ENCODE measurements at places on chromosomes 2 and 18. TPM values are rescaled to one million over a fixed set of nuclear protein-coding genes. Genes with fewer than 3 reads are reported as not detected.

- H3K4me3 ChIP-seq = no peak overlapping the region
- no peaks in the 10 kb centered on the region for H3K27me3 ChIP-seq
- H3K4me1 ChIP-seq = no peaks in the 10 kb centered on the region
These were observed 213.0 kb upstream of the RAB6C start for GRCh38 chr2:129766374-129766993.

DNA sequence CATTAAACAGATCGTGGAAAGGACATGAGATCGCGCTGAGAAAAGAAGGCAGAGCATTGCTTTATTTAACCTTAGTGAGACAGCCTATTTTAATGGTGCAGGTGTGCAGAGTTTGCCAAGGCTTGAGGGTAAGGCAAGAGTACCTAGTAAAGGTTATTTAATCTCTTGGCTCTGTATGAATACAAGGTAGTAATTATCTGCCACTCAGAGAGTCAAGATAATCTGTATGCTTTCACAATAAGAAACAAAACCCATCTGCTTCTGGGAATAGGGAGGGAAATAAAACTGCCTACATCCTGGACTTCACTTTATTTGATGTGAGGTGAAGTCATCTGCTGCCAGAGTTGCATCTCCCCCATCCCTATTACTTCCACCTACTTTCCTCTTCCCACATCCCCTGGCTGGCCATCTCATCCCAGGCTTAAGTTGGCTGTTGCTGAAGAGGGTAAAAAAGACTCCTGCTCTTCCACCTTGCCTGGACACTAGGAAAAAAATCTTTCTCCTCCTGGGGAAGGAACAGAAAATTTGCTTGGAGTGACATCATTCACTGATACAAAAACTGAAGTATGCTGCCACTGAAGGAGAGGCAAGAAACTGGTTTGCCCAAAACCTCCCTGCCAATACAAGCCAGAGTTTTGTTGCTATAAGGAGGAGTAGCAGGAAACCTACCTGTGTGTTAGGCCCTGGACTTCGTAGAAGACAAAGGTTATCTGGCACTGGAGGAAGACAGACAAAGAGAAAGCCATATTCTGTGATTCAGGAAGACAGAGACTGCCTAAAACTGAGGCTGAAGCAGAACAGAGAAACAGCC is 35.8 kb upstream of the ARHGAP25 start:
- H3K27me3 ChIP-seq = peaks cover 3% of the 10 kb centered on the region
- DNase-seq = no peak
- no peak overlapping the region for H3K27ac ChIP-seq

- no peak overlapping the region for H3K27ac ChIP-seq
- H3K4me3 ChIP-seq = no peak overlapping the region
- no peaks in the 10 kb centered on the region for H3K36me3 ChIP-seq
- H3K27me3 ChIP-seq = no peaks in the 10 kb centered on the region
These were observed 4.9 kb upstream of the STK11IP start for GRCh38 chr2:219592736-219593135.

- H3K27me3 ChIP-seq = no peaks in the 10 kb centered on the region
- H3K36me3 ChIP-seq = no peaks in the 10 kb centered on the region
These were observed 361.2 kb downstream of the RND3 start for GRCh38 chr2:150126143-150126740.

DNA sequence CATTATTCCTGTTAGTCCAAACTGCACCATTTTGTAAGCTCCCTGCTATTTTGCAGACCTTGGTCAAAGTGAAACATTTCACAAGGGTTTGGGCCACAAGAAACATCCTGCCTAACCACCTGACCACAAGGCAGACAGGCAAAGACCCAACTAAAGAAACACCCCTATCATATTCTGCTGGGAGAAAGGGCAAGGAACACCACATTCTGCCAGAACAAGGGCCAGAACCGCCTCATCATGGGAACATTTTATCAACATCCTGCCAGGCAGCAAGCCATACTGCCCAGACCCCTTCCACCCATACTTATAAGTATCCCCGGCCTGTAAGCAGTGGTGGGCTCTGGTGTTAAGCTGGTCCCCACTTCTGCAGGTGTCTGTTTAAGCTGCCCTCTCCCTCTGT is 12.0 kb upstream of the RAB31 start:
- no peak overlapping the region for H3K27ac ChIP-seq
- no peak for DNase-seq
- H3K4me3 ChIP-seq = no peak overlapping the region

DNA sequence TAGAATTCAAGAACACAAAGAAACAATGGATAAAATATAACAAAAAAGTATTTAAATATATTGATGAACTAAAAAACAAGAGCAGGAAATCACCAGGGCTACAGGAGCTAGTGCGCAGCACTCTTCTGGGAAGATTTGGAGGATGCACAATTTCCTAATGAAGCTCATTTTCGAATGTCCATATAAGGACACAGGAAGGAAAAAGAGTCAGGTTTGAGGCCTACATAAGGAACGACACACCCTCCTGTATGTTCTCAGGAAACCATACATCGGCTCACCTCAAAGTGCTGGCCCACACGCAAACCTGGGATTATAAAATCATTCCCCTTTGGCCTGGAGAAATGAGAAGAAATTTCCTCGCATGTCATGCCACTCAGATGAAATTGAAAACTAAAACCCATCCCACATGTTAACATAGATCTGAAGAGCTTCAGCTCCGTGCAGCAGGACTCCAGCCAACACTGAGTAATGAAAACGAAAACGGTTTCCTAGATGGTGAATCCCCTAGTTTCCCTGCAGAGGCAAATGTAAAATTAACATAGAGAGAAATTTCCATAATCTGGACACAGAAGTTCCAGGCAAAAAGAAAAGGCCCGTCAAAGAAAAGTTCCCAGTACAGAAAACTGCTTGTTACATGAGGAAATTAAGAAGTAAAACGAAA is 825.8 kb downstream of the SOCS6 start:
- no peak overlapping the region for H3K4me3 ChIP-seq
- no peak for DNase-seq
- no peaks in the 10 kb centered on the region for H3K4me1 ChIP-seq
- no peak overlapping the region for H3K27ac ChIP-seq

GRCh38 chr2:96249654-96250053 is 16.1 kb downstream of the TMEM127 start:
- no peak overlapping the region for H3K4me3 ChIP-seq
- no peaks in the 10 kb centered on the region for H3K27me3 ChIP-seq
- no peak for DNase-seq
- peaks cover 5% of the 10 kb centered on the region for H3K4me1 ChIP-seq
- peaks cover 34% of the 10 kb centered on the region for H3K36me3 ChIP-seq

- H3K4me1 ChIP-seq = no peaks in the 10 kb centered on the region
- no peak for DNase-seq
- H3K36me3 ChIP-seq = no peaks in the 10 kb centered on the region
These were observed 351.2 kb downstream of the CDH19 start for GRCh38 chr18:66252703-66253102.

- H3K36me3 ChIP-seq = no peaks in the 10 kb centered on the region
- H3K27ac ChIP-seq = no peak overlapping the region
- peaks cover 2% of the 10 kb centered on the region for H3K27me3 ChIP-seq
These were observed 451.4 kb downstream of the EIPR1 start for GRCh38 chr2:2926009-2926857.

DNA sequence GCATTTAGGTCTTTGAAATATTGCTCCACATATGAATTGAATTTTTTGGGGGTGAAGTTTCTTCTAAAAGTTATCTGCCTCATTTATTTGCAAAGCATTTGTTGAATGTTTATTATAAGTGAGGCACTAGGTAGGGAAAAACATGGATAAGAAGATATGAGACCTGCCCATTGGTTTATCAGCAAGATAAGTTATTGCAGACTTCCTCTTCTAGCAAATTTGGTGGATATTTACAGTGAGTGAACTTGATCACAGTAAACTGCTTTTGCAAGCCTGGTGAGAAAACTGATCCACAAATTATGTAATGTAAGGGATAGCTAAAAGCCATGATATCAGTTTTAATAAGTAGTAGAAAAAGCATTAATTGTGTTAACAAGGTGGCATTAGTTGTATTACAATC is 364.8 kb downstream of the SOCS6 start:
- no peaks in the 10 kb centered on the region for H3K27me3 ChIP-seq
- peaks cover 17% of the 10 kb centered on the region for H3K4me1 ChIP-seq
- no peak overlapping the region for H3K4me3 ChIP-seq
- no peak overlapping the region for H3K27ac ChIP-seq
- no peak for DNase-seq

- no peaks in the 10 kb centered on the region for H3K36me3 ChIP-seq
- H3K4me3 ChIP-seq = peak overlapping the region; percentile 95
- DNase-seq = peak; percentile 5
- H3K4me1 ChIP-seq = peaks cover 21% of the 10 kb centered on the region
These were observed 689 bp downstream of the RPRD1A start for GRCh38 chr18:36066686-36067054.

GRCh38 chr2:208311321-208311720 is 45.3 kb downstream of the PIKFYVE start:
- peaks cover 29% of the 10 kb centered on the region for H3K36me3 ChIP-seq
- no peaks in the 10 kb centered on the region for H3K27me3 ChIP-seq
- H3K4me1 ChIP-seq = peaks cover 3% of the 10 kb centered on the region
- H3K4me3 ChIP-seq = no peak overlapping the region
- no peak for DNase-seq
- H3K27ac ChIP-seq = no peak overlapping the region

DNA sequence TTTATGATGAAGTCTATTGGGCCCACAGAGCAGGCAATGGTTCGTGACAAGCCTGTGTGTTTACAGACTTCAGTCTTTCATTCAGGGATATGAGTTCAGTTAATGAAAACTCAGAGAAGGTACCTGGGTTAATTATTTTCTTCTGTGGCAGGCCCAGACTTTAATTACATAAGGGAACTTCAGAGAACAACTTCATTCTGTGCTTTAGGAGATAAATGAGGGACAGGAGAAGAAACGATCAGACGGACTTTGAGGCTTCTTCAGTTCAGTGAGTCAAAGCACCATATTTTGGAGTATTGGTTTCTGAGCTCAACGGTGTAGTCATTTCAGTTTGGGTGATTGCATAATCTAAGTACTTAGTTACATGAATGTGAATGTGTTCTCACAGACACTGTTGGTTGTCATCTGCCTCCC is 203.0 kb upstream of the KCNJ3 start:
- no peak overlapping the region for H3K4me3 ChIP-seq
- H3K4me1 ChIP-seq = no peaks in the 10 kb centered on the region
- no peak for DNase-seq
- no peaks in the 10 kb centered on the region for H3K27me3 ChIP-seq

GRCh38 chr2:83661711-83662110 is 797.4 kb downstream of the SUCLG1 start:
- H3K27me3 ChIP-seq = no peaks in the 10 kb centered on the region
- H3K27ac ChIP-seq = no peak overlapping the region
- no peak overlapping the region for H3K4me3 ChIP-seq
- DNase-seq = no peak

DNA sequence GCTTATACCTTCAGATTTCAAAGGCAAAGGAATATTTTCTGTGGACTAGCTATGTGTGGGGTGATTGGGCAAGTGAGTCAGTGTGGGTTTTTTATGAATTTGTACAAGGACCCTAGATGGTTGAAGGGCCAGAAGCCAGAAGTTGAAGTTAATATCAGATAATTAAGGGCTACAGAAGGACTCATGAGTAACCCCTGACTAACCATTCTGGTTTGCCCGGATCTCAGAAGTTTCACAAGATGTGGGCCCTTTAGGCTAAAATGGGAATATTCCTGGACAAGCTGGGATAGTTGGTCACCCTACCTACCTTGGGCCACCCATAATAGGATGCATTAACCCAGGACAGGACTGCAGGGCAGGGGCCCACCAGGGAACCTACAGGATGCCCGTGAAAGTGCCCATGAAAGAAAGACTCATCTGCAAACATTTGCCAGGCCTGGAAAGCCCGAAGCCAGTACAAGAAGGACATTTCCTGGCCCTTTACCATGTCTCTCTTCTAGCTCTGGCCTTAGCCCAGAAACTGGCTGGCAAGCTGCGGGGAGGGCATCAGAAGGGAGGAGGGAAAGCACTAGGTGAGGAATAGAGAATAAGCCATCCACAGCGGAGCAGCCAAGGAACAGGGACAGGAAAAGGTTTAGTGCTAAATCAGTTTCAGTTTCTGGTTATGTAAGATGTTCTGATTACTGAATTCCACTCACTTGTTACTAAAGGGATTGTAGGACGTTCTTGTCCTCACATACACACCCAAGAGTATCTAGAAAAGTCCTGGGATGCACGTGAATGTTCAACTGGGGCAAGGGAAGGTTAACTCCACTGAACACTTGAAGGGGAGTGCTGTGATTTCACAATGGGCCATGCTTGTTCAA is 33.6 kb downstream of the GCG start:
- peaks cover 5% of the 10 kb centered on the region for H3K4me1 ChIP-seq
- H3K27ac ChIP-seq = no peak overlapping the region
- H3K36me3 ChIP-seq = no peaks in the 10 kb centered on the region
- no peak for DNase-seq

DNA sequence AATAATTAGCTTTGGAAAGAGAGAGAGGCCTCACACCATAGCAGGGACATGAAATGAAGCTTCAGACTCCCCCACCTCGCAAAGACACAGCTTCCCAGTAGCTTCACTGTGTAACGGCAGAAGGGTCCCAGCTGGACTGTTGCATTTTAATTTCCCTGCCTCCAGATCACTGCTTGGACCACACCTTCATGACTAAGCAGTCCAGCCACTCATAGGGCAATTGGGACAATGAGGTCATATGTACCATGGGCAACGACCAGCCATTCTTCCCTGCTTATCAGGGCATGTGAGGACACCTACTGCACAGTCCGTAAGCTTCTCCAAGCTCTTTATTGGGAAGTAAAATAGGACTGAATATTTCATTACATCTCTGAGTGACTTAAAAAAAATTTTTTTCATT is 183.0 kb downstream of the MREG start:
- no peak overlapping the region for H3K27ac ChIP-seq
- H3K27me3 ChIP-seq = no peaks in the 10 kb centered on the region
- no peak for DNase-seq
- no peaks in the 10 kb centered on the region for H3K4me1 ChIP-seq

DNA sequence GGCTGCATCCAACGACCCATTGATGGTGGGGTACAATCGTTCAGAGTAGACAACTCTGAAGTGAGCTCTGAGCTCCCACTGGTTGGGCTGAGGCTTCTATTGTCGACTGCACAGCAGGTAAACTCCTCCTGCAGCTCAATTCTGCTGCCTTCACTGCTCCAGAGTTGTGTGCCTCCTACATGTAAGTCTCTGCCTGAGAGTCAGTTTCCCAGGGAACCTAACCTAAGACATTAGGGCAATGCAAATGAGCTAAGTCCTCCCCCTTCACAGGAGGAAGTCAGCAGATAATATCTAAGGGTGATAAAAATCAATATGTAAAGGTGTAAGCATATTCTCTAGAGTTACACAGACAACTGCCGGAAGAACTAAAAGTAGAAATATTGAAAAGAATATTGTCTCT is 22.5 kb upstream of the ACYP2 start:
- peaks cover 20% of the 10 kb centered on the region for H3K4me1 ChIP-seq
- DNase-seq = peak; percentile 40
- H3K4me3 ChIP-seq = peak overlapping the region; percentile 64
- no peaks in the 10 kb centered on the region for H3K36me3 ChIP-seq
- H3K27ac ChIP-seq = peak overlapping the region; percentile 65

GRCh38 chr2:158687315-158687714 is 107.8 kb upstream of the DAPL1 start:
- H3K4me1 ChIP-seq = no peaks in the 10 kb centered on the region
- peaks cover 2% of the 10 kb centered on the region for H3K27me3 ChIP-seq
- no peak overlapping the region for H3K27ac ChIP-seq
- no peaks in the 10 kb centered on the region for H3K36me3 ChIP-seq
- no peak for DNase-seq
- H3K4me3 ChIP-seq = no peak overlapping the region

Gene DUSP19
- 1.2 TPM for total RNA-seq

Gene DSEL
- total RNA-seq = 0.17 TPM

Gene RESP18
- total RNA-seq = not detected
